ENCODE measurements at places on chromosomes 1 and 21.

DNA sequence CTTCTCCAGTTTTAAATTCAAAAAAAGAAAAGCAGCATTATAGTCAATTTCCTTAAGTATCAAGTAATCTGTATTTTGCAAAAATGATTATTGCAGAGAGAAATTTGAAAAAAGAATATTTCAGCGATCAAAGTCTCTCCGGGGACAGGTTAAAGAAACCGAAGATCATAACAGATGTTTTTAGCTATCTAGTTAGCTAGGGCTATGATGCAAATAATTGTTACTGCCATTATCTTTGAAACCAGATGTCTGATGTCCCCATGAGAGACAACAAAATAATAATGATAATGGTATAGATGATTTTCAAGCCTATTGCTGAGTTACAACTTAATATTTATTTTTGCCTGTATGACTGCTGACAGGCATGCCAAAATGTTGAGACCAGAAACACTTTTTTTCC lies 1326.0 kb downstream of the PLA2G4A start:
- DNase-seq = no peak

GRCh38 chr1:156295391-156295947 lies at the start of gene GLMP:
Gene GLMP, minus strand, starts transcription at chr1:156295679. Its CDS starts 34 bp downstream, at chr1:156295645.
- DNase-seq = peak; percentile 70

GRCh38 chr1:53640701-53641075 lies 98.3 kb downstream of the GLIS1 start:
- DNase-seq = no peak

- DNase-seq = no peak
These were observed 75.9 kb upstream of the ETS2 start for GRCh38 chr21:38729754-38730379.

GRCh38 chr1:16392740-16393569 lies 25.9 kb downstream of the SZRD1 start:
- no peak for DNase-seq

DNA sequence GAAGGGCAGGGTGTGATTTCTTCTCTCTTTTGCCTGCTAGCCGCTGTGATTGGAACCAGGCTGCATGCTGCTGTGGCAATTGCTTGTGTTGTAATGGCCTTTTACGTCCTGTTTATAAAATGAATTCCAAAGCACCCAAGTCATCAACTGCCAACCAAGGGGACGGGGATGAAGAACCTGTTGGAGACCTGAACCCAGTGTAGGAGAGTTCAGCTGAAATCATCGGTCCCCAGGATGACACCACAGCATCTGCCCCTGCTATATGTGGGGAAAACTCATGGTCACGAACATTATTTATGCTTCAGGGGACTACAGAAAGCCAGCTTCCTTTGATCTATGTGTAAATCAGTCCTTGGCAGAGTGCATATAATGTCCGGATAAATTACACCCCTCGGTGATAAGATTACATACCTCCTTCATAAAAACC lies 3.8 kb downstream of the TMEM167B start:
- DNase-seq = no peak

DNA sequence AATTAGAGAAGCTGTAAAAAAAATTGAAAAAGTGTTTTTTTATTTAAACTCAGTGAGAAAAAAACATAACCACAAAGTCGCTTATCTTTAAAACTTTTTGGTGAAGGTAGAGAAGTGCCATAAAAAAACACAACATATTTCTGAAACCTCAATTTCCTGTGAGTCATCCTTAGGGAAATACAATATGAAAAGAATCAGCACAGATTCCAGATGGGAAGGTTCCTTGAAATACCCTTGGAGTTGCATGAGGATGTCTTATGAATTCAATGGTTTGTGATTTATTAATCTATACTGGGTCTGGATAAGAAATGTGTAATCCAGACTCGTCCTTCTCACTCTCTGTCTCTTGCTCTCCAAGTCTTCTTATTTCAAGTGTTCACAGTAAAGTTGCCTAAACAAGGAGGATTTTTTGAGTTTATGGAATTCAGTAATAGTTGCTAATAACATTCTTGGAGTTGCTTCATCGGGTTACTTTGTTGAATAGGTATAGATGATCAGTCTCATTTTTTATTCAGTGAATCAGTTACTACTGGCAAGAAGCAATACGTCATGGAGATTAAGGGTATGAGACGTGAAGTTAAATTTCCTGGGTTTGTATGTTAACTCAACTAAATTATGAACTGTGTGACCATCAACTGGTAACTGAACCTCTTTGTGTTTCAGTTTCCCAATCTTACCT lies 191.4 kb downstream of the KCNK2 start:
- DNase-seq = no peak

GRCh38 chr1:203059485-203059884 lies 26.3 kb downstream of the MYOG start:
- DNase-seq = no peak

GRCh38 chr1:169550294-169550693 lies 36.0 kb downstream of the F5 start:
- peak; percentile 48 for DNase-seq

DNA sequence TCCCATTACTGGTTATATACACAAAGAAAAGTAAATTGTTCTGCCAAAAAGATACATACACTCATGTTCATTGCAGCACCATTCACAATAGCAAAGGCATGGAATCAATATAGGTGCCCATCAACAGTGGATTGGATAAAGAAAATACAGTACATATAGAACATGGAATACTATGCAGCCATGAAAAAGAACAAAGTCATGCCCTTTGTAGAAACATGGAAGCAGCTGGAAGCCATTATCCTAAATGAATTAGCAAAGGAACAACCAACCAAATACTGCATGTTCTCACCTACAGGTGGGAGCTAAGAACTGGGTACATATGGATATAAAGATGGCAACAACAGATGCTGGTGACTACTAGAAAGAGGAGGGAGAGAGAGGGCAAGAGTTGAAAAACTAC lies 132.6 kb downstream of the PLD5 start:
- DNase-seq = no peak

DNA sequence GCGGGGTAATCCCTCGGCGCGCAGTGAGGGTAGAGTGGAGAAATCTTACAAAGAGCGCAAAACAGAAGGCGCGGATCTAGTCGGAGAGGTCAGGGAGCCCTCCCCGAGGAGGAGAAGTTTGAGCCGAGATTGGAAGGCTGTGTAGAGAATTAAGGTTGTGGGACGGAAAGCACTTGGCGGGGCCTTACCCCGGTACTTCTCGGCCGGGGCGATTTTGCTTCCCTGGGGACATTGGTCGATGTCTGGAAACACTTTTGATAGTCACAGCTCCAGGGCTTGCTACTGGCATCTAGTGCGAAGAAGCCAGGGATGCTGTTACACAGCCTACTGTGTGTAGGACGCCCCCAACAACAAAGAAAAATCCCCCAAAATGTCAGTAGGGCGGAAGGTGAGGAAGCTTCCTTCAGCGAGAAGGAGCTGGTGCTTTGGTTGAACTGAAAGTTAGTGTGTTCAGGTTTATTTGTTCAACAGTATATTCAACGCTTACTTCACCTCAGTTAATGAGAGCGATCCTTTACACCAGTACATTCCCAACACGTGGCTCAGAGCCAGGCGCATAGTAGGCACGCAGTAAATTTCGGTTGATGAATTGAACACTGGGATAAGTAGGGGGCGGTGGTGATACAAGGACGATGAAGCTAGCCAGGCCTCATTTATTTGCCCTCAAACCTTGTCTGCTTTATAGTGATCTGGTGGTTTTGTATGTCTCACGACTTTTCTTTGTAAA lies 807 bp downstream of the CEP85 start:
- no peak for DNase-seq

- no peak for DNase-seq
These were observed 7.0 kb downstream of the COL9A2 start for GRCh38 chr1:40310129-40310461.

GRCh38 chr1:109847251-109847650 lies 63.4 kb upstream of the CSF1 start:
- no peak for DNase-seq

DNA sequence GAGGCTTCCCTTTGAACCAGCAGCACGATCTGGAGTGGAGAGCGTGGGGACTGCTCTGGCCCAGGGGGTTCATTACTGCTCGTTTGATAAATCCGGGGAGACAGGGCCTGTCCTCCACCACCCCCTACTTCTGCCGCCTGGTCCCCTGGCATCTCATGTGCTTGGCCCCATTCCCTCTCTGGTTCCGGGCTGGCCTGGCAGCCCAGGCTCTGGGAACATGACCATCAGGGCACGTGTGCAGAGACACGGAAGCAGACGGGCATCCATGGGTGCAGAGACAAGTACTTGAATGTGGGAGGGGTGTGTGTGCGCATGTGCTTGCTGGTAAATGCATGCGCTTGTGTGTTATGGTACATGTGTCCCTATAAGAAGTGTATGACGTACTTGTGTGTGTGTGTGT lies 75.5 kb downstream of the KIRREL1 start:
- no peak for DNase-seq

DNA sequence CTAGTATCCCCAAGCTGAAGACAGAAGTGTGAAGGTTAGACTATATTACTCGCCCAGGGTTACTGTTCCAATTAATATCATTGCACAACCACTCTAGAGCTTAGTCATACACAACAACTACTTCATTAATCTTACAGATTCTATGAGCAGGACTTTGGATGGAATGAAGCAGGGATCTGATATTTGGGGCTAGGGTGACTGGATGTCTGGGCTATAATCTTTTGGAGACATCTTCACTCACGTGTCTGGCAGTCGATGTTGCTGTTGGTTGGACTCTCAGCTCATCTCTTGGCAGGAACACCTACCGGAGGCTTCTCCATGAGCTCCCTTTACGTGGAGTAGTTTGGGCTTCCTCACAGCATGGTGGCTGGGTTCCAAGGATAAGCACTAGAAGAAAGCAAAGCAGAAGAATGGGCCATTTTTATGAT lies 519.2 kb upstream of the B3GALT2 start:
- DNase-seq = no peak
